ENCODE measurements at places on chromosomes 12 and 14.

DNA sequence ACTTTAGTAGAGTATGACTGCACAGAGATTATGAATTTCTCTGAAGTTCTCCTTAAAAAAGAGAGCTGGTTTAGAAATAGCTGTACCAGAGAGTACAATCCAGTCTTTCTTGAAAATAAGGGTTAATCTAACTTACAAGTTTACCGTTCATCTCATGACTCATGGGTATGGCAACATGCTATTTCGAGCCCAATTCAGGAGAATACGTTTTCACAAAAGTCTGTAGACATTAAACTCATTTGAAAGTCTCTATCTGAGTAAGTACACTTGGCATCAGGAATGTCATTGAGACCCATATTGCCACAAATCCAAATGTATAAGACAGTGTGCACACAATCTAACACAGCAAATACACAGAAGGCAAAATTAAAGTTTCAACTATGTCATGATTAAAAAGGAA, 160.5 kb downstream of the PIK3C2G start:
- DNase-seq: no peak

DNA sequence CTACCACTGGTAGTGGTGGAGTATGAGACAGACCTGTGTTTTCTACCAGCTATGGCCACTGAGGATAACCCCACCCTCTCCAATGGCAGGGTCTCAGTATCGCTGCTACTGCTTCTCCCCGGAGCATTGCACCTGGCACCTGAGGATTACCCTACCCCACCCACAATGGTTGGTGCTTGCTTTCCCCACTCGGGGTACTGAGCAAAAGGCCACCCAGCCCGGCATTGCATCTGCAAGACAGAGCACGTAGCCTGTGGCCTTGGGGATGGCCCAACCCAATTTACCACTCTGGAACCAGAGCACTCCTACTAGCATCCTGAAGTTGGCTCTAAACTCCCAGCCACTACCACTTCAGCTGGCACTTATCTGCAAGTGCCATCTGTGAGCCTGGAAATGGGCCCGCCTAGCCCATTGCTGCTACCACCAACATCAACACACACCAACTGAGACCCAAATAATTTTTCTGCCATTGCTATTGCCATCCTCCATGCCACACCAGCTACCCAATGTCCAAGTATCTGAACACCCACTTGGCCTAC, 145.7 kb downstream of the CNTN1 start:
- no peak for DNase-seq

DNA sequence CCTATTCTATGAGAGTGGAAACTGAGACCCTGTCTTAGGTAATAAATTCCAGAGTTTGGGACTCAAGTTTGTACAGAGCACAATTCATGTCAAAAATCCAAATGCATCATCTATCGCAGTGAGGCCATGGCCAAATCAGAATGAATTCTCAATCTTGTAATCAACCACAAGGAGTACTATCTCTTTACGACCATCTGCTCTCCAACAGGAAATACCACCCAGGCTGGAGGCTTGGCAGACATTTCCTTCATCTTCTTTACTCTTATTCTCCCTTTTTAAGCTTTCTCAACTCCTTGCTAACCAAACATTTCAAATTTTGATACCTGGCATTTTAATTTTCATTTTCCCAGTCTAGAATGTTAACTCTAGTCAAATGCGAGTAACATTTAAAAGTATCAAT, 32.7 kb upstream of the RNU6-7 start:
- no peak for DNase-seq

- no peak for DNase-seq
Observed at GRCh38 chr12:47782372-47782770, 9.3 kb downstream of the SLC48A1 start.

DNA sequence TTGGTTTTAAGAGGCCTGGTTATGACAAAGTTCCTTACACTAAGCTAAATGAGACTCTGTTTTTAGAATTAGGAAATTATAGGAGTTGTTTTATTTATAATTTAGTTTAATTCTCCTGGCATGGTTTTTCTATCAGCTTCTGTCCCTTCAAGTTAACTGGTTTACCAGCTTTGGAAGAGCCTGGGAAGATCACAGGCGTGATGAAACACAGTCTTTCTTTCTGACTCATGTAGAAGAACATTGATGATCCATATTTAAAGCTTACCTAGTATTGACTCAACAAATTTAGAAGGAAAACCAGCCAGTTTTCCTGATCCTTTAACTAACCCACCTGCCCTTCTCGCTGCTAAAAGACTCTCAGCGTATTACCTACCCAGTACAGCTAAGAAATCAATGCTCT, 155.2 kb downstream of the TGFB3 start:
- DNase-seq: no peak

DNA sequence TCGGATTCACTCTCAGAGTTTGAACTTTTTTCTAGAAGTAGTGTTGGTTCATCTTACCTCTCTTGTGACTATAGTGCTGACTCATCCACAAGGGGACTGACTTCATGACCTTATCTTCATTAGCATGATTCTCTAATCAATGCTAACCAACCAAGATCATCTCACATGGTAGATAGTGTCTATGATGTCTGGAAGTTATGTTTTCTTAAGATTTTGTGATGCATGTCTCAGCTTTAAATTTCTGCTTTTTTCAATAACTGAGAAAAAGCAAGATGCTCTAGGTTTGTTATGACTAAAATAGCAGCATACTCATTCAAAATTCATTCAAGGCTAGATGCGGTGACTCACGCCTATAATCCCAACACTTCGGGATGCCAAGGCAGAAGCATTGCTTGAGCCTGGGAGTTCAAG, 12.3 kb upstream of the SLC35E3 start:
- DNase-seq: no peak
